Stimulated activated CD8-positive, alpha-beta memory T cell treated with anti-CD3 and anti-CD28 coated beads, Interleukin-12 subunit alpha, Interleukin-12 subunit beta, amount 100 ng/mL, for 1 hour (primary cell): ENCODE measurements at places on chromosomes 12 and 14.
A peak's percentile ranks its signal among the peaks of the same experiment; 100 is the strongest.

- no peak for DNase-seq
Observed at GRCh38 chr14:68519671-68520187, 273.1 kb downstream of the ZFP36L1 start.

GRCh38 chr14:76773188-76773885 lies 12.1 kb downstream of the VASH1 start:
- no peak for DNase-seq

- no peak for DNase-seq
Observed at GRCh38 chr14:72742118-72742837, 151.6 kb downstream of the DPF3 start.

- no peak for DNase-seq
Observed at GRCh38 chr12:55933169-55933798, 2.3 kb downstream of the DGKA start.

DNA sequence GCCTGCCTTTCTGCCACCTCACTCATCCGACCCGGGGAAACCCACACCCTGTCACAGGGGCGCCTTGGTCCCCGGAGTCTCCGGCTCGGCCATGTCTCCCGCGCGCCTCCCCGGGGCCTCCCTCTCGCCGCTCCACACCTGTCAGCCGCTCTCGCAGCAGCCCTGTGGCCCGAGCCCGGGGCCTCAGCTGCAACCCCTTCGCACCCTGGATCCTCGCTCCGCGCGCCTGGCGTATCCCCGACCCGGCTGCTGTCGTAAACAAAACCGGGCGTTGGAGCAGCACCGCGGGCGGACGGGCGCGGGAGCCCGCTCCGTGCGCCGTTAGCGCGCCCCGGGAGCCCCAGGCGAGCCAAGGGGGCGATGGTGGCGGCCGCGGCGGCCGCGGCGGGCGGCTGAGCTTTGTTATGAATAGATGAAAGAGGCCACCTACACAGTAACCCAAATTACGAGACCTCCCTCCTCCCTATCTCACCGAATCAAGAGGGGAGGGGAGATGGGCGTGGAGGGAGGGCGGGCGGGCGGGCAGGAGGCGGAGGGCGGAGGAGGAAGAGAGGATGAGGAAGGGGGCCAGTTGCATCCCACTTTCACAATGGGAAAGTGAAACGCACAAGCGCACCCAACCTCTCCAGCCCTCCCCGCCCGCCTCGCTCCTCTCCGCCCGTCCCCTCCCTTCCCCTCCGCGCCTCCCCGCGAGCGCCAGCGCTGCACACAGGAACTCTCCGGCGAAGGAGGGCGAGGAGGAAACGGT lies at the start of gene PLXNC1:
TSS of gene PLXNC1 (plus strand) at position 587 of the 748 bp plus-strand sequence. CDS start 395 bp downstream, outside the sequence.
- DNase-seq, result peak; percentile 44

- DNase-seq, result no peak
Observed at GRCh38 chr12:42145197-42145549, 499 bp upstream of the GXYLT1 start.

- DNase-seq, result no peak
Observed at GRCh38 chr14:103198131-103199105, 75.2 kb downstream of the TNFAIP2 start.

DNA sequence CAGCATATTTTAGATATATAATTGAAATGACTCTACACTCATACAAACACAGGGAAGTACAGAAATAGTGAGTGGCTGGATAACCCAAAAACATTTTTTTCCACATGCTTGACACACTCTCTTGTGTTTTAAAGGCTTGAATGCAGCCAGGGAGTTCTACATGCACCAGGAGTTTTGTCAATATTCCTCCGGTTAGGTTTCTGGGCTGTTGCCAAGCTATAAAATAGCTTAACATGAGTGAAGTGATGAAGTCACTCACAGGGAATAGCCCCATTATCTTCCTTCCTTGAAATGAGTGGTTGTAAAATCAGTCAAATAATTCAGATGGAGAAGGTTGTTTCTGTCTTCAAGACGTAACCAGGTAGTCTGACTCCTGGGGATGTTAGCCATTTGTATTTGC lies 582.7 kb downstream of the SLC6A15 start:
- DNase-seq, result no peak

DNA sequence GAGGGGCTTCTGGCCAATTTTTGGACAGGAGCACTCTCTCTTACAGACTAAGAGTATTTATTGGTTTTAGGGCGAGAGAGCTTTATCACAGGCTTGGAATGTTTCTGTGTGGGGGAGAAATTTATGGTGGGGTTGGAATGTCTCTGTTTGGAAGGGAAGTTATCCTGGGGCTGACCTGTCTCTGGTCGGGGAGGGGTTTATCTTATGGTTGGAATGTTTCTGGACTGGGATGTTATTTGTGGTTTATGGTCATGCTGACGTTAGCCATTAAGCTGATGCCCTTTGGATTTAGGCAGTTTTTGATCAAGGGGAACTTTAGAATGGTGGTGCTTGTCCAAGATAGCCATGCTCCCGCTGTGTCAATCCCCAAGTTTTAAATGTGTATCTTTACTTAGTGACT lies 614.8 kb downstream of the DIO2 start:
- DNase-seq, result no peak

GRCh38 chr12:107560899-107561285 lies 124.7 kb upstream of the PWP1 start:
- no peak for DNase-seq

DNA sequence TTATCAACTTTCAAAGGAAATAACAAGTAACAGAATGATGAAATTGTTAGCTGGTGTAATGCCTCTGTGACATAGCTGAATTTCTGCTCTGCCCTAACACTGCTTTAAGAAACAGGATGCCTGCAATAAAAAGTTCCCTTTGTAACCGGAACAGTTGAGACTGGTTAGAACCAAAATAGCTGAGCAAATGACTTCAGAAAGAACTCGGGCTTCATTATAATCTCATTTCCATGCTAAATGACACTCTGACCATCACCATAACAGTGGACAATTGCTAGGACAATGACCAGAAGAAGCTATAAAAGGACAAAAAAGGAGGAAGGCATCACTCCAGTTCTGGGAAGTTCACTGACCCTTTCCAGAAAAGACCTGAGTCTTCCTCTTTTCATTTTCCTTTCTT lies 23.5 kb upstream of the PYGL start:
- no peak for DNase-seq
